ENCODE measurements at places on chromosomes 6 and 20.

DNA sequence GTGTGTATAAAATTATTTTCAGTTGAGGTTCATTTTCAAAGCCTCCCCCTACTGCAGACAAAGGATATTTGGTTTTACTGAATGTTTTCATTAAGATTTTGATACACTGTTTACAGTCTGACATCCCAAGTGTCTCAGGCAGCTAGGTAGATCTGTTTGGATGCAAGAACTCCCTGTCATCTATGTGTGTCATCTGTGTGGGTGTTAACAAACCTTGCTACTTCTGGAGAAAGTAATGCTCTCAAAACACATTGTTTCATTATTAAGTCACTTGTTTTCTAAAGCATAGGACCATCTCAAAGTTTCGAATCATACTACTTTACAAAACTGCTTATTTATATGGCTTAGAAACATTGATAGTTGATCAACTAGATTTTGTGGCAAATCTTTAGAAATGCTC, 114.5 kb upstream of the TMEM170B start:
- DNase-seq, result no peak

GRCh38 chr6:20255428-20255827, 43.2 kb upstream of the MBOAT1 start:
- no peak for DNase-seq

- no peak for DNase-seq
Measured at GRCh38 chr6:5746053-5746758, 260.5 kb downstream of the NRN1 start.

DNA sequence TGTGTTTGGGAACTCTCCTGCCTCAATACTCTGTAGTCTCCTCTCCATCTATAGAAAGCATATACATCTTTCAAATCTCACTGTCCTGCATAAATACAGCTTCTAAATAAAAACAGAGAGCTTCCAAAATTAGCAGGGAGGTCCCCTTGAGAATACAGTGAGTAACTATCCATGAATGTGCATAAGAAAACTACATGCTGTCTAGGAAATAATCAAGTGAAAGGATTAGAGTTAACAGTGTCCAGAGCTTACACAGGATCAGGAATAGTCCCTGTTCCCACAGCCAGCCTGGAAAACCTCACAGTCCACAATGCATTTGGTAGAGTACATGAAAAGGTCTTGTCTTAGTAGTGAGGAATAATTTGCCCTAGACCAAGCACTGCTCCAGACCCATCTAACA, 123.0 kb upstream of the POU3F2 start:
- no peak for DNase-seq

GRCh38 chr6:6649824-6650349, 61.4 kb downstream of the LY86 start:
- no peak for DNase-seq
